Activated CD4-positive, alpha-beta T cell treated with anti-CD3 and anti-CD28 coated beads, Interleukin-10, Interleukin-2, amounts not matched to agents 100 ng/mL and 50 ng/mL, durations not matched to agents 16 hours and 8 hours (primary cell): ENCODE measurements at places on chromosomes 11 and 22.

- DNase-seq: no peak
These were observed 100.6 kb downstream of the WNT7B start for GRCh38 chr22:45876136-45877035.

DNA sequence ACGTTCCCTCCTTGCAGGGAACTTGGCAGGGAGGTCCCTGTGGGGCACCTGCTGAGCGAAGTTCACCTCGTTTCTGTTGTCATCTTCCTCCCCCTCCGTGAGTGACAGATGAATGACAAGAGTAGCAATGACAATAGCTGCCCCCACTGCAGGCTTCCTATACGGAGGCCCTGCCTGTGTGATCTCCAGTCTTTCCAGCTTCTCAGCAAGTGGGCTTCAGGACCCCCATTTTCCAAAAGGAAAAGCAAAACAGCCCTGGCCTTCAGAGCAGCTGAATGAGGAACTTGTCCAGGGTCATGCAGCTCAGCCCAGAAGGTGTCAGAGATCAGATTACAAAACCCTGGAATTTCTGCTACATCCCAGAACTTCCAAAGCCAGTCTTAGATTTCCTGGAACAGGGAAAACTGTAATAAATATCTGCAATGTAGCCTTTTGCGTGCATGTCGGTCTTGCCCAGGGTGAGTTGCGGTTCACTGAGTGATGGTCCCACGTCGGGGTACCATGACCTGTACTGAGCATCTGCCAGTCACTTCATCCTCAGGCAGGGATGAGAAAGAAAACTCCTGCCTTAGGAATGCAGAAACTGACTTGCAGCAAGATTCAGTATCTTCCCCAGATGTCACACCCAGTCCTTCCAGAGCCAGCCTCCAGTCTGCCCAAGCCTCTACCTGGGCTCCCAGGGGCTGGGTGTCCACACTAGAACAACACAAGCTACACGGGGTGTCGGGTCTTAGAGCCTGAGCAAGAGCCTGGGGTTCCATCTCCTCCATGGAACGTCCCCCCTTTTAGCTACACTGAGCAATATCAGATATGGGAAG is 1457.0 kb downstream of the BRD1 start:
- DNase-seq: no peak

- no peak for DNase-seq
These were observed 14.8 kb downstream of the LPXN start for GRCh38 chr11:58560842-58561241.

- DNase-seq: no peak
These were observed 47.2 kb downstream of the CCDC83 start for GRCh38 chr11:85902353-85902752.

GRCh38 chr11:94183886-94184264 is 55.2 kb downstream of the PANX1 start:
- DNase-seq: peak; percentile 32

DNA sequence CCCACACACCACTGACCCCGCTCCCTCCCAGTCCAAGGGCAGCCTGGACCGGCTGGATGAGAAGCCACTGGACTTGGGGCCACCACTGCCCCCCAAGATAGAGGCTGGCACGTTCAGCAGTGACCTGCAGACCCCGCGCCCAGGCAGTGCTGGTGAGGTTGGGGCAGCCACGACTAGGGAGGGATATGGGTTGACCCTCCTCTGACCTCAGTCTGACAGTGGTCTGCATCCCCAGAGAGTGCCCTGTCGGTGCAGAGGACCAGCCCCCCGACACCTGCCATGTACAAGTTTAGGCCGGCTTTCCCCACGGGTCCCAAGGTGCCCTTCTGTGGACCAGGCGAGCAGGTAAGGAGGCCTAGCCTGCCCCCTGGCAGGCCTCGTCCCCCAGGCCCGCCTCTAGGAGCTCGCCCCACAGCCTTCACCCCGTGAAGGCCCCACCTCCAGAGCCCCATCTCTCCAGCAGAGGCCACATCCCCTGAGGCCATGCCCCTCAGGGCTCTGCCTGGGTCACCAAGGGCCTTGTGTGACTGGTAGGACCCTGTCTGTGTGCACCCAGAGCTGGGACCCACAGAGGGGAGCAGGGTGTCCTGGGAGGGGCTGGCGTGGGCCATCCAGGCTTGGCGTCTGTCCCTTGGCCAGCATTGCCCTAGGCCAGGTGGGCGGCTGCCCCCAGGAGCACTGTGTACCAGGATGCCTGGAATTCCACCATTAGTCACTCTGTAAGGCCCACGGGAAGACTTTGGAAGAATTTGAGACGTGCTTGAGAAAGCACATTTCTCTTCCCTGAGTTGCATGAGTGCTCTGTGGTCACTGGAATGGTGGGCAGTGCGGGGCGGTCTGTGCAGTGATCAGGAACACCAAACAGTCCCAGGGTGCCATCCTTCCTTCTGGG is 9.4 kb downstream of the CCDC188 start:
- DNase-seq: no peak

GRCh38 chr22:29315286-29316140 is at the start of gene RASL10A:
Gene RASL10A (minus strand): TSS chr22:29315697. CDS start chr22:29315246, 451 bp downstream.
- DNase-seq: no peak

GRCh38 chr11:61102667-61103571 is 630 bp downstream of the CD5 start:
- DNase-seq: peak; percentile 63

GRCh38 chr11:61287338-61287977 is 7.7 kb downstream of the VWCE start:
- no peak for DNase-seq

DNA sequence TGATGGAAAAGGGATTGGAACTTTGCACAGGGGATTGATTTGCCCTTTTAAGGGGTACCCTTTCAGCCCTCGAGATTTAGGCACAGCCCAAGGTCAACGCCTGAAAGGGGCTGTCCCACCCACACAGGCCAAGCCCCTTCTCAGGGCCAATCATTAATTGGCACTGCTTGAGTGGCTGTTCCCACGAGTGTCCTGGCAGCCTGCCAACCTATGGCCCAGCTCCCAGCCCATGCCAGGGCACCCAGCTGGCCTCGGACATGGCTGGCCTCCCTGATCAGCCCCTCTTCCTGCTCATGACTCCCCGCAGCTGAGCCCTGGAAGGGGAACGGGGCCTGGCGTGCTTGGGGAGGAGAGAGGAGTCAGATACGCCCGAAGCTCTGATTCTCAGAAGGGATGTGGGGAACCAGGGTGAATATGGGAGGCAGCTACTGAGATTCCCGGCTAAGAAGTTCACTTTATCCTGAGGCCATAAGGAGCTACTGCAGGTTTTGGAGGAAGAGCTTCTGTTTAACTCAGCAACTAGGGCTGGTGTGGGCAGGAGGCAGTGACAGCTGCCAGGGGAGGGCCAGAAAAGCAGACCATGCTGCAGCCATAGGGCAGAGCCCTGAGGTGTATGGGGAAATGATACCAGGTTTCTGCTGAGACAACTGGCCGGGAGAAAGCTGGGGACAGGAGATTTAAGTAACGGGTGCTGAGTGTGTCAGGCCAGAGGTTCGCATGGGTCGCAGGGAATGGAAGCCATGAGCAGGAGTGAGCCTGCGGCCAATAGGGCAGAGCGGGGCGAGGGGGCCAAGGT is 30.0 kb downstream of the WNT7B start:
- no peak for DNase-seq

DNA sequence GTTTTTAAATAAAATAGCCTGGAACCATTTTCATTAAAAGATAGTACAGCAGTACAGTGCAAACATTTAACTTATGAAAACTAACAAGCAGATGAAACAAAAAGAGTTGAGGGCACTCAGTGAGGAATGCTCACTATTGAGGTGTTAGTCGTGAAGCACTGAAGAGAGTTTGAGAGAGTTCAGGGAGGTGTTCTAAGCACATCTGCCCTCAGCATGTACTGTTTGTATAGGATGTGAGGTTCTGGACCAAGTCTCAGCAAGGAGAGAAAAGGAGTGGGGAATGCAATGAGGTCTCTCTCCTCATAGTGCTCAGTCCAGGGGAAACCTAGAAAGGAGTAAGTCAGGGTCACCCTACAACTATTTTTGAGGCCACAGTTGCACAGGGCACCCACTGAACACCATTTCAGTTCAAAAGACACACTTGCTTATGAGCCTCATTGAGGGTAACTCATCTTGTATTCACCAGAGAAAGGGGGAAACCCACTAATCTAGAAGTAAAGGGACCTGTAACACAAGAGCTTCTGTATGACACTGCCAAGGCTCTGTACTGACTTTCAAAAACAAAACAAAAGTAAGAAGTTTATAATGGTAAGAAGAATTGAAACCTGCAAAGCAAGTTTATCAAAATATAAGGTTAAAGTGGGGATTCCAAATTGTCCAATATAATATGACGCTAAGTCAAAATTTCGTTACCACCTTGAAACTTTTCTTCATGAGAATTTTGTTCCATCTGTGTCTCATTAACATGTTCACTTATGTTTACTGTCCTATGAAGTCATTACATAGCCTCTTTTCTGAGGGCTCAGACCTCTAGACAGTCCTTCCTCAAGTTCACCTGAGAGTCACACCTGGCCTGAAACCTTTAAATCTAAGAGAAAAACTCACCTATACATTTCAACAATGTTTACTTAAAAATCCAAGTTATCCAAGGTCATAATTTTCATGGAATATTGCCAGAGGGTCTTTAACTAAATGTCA is 275.3 kb downstream of the ETS1 start:
- DNase-seq: no peak

DNA sequence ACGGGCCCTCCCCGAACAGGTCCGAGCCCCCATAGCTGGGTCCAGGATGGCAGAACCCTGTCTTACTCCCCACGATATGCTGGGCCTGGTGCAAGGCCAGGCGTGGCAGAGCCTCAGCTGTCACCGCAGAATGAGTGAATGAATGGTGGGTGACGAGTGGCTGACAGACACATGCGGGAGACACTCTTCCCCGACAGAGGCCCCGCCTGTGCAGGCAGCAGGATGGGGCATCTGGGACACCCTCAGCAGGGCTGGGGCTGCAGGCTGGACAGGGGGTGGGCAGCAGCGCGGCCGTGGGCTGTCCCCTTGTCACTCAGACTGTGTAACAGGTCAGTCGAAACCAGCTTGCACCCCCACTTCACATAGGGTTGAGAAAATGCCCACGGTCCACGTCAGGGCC is 18.0 kb downstream of the WNT7B start:
- DNase-seq: no peak

DNA sequence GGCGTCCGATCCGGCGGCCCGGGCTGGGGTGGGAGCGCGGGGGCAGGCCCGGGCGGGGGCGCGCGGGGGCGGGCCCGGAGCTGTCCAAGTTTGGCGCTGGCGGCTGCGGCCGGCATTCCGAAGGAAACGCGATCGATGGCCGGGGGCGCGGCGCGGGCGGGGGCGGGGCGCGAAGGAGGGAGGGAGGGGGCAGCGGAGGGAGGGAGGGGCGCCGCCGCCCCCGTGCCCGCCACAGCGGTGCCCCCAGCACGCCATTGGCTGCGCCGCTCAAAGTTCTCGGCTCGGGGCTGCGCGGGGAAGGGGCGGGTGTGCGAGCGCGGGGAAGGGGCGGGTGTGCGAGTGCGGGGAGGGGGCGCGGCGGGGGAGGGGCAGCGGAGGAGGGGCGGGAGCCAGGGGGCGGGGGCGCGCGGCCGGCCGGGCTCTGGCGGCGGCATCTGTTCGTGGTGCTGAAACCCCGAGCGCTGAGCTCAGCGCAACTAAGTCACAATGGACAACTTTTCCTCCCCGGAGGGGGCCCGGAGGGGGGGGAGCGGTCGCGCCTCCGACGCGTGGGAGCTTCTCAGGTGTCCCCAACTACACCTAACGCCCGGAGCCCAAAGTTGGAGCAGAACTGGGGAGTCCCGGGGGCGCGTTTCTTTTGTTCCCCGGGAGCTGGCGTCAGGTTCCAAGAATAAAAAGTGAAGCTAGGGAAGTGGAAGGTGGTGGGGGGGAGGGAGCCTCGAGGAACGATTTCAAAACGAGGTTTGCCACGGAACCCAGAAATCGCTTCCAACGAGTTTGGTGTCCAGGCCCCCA is 2.2 kb downstream of the PHF21B start:
- DNase-seq: no peak

GRCh38 chr11:106813806-106814205 is 204.5 kb downstream of the GUCY1A2 start:
- no peak for DNase-seq

- DNase-seq: peak; percentile 48
These were observed 583 bp downstream of the APLP2 start for GRCh38 chr11:130070109-130070845.

- no peak for DNase-seq
These were observed 282.8 kb downstream of the NTM start for GRCh38 chr11:131653260-131653659.

DNA sequence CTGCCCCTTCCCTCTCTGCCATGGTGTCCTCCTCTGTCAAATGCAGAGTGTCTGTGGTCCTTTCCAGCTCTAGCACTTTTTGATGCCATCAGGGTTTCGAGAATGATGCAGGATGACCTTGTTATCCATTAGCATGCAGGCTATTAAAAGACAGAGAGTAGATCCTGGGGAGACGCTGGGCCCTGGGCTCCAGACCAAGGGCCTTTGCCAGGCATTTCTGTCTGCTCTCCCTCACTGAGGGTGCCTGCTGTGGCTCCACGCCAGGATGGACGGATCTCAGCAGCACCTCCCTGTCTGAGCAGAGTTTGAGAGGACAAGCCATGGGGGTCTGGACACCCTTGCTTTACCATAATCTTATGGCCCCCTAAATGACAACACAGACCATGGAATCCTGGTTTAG is 110.8 kb upstream of the CD82 start:
- no peak for DNase-seq

DNA sequence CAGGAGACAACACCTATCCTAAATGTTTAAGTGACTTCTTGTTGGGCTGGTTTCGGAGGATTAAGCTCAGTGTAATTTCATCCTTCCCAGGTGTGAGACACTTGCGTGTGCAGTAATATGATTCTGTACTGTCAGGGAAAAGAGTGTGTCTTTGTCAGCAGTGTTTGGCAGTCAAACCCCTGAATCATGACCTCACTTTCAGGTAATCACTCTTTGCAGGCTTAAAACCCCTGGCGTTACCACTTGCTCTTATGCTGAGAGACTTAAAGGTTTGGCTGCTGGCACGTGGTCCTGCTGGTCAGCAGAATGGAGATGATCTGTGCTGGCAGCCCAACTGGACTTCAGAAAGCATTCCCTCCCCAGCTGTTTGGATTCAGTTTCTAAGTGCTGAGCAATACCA is 56.1 kb downstream of the APIP start:
- DNase-seq: no peak

DNA sequence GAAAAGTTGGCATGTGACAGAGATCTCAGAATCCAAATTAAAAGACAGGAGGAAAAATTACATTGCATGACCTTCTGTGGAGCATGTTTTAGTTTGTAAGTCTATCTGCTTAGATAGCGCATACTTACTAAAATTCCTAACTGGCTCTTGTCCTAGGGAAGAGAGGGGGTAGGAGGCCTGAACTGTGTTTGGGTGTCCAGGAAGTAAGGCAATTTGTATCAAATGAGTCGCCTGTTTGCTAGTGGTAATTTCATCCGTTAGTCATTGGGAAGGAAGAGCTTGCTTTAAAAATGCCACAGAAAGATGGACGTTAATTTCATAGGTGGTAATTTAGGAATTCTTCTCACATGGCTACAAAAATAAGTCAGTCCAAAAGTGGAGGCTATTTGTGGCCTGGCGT is 18.5 kb downstream of the GRK3 start:
- DNase-seq: no peak

- no peak for DNase-seq
These were observed 34.0 kb downstream of the KCNQ1OT1 start for GRCh38 chr11:2665526-2666400.

- no peak for DNase-seq
These were observed 2.8 kb downstream of the MADD start for GRCh38 chr11:47272706-47273105.

- peak; percentile 60 for DNase-seq
These were observed 93.7 kb downstream of the STIM1 start for GRCh38 chr11:3949125-3949524.
